ENCODE measurements at places on chromosomes 7 and 10.
A peak's percentile ranks its signal among the peaks of the same experiment; 100 is the strongest.

DNA sequence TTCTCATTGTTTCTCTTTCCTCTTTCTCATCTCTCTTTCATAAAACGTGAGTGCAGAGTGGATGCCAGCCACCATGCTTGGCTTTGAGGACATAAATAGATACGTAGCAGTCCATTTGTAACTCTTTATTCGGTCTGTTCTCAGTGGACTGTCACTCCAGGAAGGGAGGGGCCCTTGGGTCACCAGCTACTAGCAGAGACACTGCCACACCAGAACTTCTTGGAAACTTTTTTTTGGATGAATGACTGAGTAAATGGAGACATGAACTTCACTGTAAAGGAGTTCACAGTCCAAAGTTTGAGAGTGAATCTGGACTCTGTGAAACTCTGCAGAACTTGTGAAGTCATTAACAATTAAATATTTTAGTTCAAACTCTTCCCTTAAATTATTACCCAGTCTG is 20.2 kb downstream of the CHN2 start:
- DNase-seq, result no peak

GRCh38 chr10:29815572-29815971 is 180.8 kb upstream of the SVIL start:
- no peak for DNase-seq

DNA sequence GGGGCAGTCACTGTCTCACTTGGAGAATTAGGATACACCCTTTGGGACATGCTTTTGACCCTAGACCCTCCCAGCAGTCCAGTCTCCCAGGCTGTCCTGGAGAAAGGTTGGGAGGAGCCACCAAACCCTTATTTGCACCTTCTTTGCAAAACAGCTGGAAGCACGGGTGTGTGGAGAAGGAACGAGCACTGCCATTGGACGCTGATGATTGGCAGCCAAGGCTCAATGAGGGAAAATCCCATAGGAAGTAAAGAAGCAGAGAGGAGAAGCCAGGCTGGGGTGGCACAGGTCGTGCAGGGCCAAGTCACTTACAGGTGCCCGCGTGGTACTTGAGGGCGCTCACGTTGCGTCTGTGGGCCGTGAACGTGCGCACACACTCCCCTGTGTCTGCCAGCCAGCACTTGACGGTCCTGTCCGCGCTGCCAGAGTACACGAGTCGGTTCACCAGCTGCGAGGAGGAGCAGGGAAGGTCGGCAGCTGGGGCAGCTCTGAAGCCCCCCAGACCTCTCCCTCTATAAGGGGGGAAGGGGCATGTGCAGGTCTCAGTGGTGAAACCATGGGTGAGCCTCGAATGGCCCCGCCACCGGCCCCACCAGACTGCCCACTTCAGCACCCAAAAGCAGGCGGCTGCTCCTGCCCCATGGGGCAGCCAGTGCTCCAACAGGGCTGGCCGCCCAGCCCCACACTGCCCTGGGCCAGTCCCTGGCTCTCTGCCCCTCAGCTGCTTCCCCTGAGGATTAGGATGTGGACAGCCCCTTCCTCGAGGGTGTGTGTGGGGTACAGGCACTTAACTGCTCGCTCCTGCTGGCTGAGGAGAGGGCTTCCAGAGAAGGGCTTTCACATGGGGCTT is 24.8 kb downstream of the WDR86 start:
- DNase-seq, result no peak

DNA sequence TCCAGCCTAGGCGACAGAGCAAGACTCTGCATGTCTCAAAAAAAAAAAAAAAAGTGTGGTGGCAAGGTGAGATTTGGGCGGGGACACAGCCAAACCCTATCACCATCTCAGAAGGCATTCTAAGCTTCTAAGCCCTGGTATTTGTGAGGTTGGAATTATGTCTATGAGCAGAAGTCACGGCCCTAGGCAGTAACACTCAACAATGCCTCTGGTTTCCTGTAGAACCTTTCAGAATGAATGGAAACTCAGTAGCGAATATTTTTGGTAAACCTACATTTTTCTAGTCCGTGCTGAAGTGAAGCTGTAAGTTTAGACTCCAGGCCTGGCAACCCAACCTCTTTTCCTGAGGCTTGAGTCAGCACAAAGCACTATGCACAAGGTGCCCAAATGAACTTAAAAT is 88.3 kb downstream of the FAM107B start:
- DNase-seq, result no peak

DNA sequence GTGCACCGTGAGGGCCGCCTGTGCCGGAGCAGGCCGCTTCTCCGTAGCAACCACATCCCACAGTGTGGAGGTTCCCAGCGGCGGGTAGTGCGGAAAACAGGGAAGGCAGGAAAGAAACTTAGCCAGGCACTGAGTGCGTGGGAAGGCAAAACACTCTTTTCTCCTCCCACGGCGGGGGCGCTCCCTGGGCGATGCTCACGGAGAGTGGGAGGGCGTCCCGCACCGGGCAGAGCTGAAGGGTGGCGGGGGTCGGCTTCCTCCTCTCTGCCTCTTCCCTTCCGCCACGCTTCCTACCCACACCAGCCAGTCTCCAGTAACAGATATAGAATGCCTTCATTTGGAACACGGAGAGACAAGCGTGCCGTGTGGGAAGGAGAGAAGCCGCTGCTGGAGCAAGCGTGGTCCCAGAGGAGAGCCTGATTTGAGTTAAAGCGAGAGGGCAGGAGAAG is 252.5 kb downstream of the PAXIP1 start:
- no peak for DNase-seq

GRCh38 chr7:119890631-119891030 is 382.3 kb upstream of the KCND2 start:
- DNase-seq, result no peak

DNA sequence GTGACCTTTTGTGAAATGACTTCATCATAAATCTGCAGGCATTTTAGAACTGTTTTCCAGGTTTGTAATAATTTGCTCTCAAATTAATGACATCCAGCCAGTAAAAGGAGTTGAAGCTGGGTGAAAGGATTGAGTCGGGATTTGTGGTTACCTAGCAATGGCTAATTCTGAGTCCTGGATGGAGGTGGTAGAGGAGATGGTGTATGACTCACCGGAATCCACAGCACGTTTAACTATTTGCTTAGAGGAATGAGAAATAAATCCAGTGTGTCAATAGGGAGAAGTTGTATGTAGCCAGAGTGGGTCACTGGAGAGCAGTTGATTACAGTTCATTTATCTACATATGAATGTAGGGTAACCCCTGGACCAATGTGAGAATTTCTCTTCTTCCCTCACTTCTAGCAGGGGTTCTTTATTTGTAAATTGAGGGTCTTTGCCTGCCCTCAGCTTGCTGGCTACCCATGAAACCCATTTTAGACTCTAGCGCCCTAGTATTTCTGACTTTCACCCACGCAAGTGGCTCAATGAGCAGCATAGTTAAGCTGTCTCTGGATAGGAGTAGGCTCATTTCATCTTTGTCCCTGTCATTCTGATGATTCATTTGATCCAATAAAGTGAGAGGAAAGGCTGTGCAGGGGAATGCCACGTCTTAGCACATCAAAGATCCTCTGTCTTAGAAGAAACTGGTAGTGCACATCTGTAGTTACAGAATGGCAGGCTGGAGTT is 547.8 kb downstream of the SORCS3 start:
- no peak for DNase-seq

DNA sequence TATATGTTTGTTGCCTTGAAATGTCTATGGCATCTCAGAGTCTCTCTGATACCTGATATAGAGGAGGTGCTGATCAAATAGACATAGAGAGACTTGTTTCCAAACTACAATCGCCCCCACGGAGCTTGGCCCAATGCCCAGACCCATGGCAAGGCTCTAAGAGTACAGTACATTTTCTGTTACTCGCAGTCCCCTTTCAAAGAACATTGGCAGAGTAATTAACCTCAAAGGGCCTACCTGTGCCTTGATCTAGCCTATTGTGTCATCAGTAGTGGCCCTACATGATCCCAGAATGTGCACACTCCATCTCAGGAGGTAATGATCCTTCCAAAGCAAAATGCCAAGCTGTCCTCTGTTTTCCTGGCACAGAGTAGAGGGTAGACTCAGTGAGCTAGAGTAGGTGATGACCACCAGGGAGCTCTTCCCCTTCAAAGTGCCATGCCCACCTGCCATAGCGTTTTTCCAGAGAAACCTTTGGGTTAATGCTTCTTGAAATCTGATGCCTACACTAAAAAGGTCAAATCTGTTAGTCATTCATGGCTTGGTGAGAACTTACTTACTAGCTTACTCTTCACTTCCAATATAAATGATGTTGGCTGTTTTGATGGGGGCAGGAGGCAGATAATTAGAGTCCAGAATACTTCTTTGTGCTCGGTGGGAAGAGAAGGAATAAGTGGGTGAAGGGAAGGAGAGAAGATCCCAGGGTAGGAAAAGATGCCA is 41.2 kb upstream of the ACSL5 start:
- no peak for DNase-seq

DNA sequence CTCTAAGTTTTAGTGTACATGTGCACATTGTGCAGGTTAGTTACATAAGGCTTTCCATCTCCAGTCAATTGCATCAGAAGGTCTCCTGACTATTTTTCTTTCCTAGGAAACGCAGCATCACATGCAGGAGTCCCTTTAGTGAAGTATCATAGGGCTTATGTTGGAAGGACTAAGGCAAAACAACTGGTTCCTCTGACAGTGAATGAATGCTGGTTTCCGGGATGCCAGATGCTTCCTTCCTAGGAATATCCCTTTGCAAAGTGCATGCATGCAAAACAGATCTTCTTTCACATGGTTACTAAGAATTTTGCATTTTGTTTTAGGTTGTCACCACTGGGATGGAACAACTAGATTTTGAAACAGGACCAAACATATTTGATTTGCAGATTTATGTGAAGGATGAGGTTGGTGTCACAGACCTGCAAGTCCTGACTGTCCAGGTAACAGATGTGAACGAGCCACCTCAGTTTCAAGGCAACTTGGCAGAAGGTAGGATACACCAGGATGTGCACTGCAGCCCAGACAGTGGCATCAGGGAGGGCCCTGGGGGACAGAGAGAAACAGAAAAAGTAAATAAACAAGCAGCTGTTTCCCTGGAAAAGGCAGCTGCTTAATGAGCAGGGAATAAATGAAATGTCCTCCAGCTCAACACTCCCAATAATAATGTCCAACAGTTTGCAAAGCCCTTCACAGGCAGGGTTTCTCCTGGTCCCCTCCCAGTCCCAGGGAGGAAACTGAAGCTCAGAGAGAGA is 17.8 kb downstream of the CDHR3 start:
- DNase-seq, result peak; percentile 21

- DNase-seq, result no peak
Observed at GRCh38 chr10:90751107-90751997, 106.5 kb downstream of the HTR7 start.

- no peak for DNase-seq
Observed at GRCh38 chr10:10677479-10677878, 340.2 kb upstream of the CELF2 start.

- no peak for DNase-seq
Observed at GRCh38 chr7:15099074-15099473, 196.5 kb upstream of the DGKB start.

DNA sequence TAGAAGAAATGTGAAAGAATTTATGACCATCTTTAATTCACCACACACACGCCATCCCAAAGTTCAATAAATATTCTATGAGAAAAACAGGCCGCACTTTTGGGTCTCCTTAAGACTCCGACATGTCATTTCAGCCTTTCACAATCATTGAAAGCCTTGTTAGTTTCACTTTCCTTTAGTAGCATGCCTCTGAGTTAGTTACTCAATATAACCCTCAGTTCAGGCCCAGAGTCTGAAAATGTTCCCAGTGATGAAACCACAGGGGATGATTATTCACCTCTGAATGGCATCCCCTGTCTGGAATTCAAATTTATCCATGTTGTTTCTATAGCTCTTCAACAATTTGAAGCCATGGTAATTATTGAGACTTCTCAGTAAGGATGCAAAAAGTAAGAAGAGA is 278.1 kb upstream of the NRP1 start:
- DNase-seq, result no peak

GRCh38 chr7:155962968-155963300 is 150.7 kb upstream of the SHH start:
- no peak for DNase-seq

DNA sequence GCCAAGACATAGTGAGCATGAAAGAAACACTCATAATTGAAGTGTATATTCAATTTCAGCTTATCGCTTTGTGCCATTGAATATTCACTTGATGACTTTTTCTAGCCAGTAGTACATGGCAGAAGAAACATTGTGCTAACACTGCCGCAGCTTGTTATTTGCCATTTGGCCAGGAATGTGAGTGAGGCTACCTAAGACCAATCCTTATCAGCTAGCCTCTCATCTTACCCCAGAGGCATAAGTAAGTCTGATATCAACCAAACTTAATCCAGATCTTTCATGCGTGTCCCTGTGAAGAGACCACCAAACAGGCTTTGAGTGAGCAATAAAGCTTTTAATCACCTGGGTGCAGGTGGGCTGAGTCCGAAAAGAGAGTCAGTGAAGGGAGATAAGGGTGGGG is 586.0 kb upstream of the MBL2 start:
- DNase-seq, result no peak

DNA sequence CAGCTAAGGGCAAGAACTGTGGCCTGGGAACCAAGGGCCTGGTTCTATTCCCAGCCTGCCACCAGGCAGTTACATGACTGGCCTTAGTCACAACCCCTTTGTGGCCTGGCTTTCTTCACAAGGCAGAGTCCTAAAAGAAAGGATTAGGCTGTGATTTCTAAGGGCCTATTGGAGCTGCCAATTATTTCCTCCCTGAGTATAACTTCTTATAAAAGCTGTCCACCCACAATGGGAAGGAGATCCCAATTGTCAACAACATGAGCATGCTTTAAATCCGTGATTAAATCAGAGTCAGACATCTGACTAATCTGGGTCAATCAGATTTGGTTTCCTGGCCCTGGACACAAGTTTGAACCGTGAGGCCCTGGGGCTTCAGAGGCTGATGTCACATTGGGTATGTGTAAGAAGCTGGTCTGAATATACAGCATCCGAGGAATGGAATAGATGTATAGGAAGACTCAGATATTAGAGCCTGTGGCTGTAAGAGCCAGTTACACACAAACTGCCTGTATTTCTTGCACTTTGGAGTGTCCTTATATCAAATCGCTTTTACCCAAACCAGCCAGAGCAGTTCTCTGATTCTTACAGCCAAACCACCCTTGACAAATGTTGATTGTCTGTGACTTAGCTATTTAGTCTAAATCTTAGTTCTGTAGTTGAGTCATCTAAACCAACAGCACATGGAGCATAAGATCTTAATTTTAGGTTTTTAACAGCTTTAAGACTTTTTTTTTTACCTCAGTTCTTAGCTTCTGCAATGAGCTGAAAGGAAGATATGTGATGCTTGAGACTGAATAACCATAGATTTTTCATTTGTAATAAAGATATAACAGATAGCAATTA is 61.3 kb downstream of the ABCB4 start:
- no peak for DNase-seq

GRCh38 chr10:101043363-101043707 is 12.3 kb downstream of the SFXN3 start:
- no peak for DNase-seq

DNA sequence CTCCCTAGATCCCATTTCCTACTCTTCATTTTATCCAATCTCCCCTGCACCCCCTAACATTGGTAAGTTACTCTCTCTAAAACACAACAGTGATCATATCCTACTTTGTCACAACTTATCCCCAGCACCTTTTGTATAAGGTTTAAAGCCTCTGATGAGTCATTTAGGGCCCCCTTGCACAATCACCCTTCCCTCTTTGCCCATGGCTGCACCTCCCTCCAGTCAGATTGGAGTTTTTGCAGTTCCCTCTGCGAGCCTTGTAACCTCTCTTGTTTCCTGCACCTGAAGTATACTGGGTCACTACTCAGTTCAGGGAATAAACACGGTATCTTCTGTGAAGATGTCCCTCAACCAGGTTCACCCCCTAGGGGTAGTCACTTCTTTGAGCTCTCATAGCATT is 55.9 kb upstream of the ADRB1 start:
- DNase-seq, result no peak

GRCh38 chr7:7996568-7996967 is 28.0 kb downstream of the GLCCI1 start:
- DNase-seq, result peak; percentile 81

GRCh38 chr7:40546616-40547501 is 412.1 kb downstream of the SUGCT start:
- DNase-seq, result no peak
